ENCODE measurements at places on chromosomes 6 and 20. TPM values are rescaled to one million over a fixed set of nuclear protein-coding genes. Genes with fewer than 3 reads are reported as not detected.

ARMC12 gene
- total RNA-seq = 0.23 TPM

ADGB gene
- total RNA-seq = 0.12 TPM

CCN5 gene
- total RNA-seq = not detected

CGAS gene
- total RNA-seq = 6.5 TPM

TMEM74B gene
- total RNA-seq = 2.7 TPM

SLCO4A1 gene
- 7.5 TPM for total RNA-seq

IRF4 gene
- 2.2 TPM for total RNA-seq

OLIG3 gene
- not detected for total RNA-seq

CEP43 gene
- 27.3 TPM for total RNA-seq

HLA-DOB gene
- total RNA-seq = 0.88 TPM

PHACTR3 gene
- total RNA-seq = 6.3 TPM
